KBM-7 (cell line): ENCODE measurements at places on chromosomes 3 and 15.

GRCh38 chr3:101142160-101142559 is 148.9 kb upstream of the ABI3BP start:
- DNase-seq, result no peak

DNA sequence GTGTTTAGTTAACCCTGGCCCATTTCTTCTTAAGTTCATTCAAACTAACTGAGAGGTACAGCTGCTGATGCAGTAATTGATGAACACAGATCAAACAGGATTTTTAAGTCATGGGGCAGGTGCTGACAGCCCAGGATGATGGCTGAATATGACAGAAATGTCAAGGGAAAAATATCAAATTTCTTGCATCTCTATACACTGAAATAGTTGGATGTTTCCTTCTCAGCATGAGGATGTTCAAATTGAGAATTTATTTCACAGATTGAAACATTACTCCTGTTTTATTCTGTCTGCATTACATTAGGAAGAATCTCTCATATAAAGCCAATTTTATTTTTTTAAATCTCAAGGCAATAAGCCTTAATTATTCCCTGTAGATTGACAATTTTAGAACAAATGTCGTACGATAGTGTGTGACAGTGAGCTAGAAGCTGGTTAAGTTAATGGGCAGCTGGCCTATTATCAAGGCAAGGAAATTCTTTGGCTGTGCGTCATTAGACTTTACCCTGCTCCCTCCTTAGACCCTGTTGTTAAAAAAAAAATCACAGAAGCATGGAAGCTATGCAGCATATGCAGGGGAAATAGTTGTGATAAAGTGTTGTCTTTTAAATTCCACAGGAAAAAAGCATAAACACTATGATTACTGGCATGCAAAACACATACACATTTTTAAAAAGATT is 183.8 kb upstream of the KCNMB2 start:
- no peak for DNase-seq

DNA sequence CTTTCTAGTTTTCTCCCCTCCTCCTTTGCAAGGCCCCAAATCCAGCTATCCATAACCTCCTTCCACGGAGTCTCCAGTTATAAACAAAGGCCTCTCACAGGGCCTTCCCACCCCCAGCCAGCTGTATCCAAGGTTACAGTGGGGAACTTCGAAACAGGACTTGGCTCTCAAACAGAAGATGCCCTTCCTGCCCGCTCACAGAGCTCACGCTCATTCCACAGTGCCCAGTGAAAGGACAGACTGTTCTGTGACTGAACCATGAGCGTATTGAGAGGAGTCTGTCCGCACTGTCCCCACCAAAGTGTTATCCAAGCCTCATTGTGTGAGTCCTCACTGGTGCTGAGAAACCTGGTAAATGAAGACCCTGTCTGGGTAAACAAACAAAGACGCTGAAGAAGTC is 35.4 kb downstream of the ARHGAP31 start:
- DNase-seq, result no peak

- no peak for DNase-seq
Observed at GRCh38 chr3:56684029-56684428, 964 bp upstream of the TASOR start.

DNA sequence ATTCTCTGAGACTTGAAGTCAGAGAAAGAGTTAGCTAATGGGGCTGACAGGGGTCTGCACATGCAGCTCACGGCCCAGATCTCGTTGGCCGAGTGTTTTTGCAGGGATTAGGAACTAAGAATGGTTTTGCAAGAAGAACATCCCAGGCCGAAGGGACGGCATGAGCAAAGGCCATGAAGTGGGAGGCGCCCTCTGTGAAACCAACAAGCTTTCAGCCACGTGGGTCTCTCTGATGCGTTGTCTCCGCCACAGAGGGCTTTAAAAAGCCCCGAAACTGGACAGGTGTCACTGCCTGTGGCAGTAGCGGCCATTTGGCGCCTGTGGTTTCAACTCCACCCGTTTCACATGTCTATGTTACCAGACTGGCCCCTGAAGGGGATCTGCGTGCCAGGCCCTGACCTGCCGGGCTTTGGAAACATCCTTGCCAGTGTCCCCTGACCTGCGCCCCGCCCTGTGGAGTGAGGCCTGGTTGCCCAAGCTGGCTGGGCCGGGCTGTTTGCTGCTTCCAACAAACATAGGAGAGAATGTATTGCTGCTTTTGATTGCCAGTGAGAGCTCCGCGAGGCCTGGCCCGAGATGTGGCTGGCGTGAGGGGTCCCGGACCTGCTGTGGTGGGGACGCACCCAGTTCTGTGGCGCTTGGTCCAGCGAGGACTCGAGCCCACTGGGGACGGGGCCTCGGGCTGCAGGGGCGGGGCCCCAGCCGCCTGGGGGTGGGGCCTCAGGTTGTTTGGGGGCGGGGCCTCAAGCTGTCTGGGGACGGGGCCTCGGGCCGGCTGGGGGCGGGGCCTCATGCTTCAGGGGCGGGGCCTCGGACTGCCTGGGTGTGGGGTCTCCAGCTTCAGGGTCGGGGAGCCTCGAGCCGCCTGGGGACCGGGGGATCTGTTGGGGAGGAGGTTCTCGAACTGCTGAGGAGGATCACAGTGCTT is 30.4 kb downstream of the GOLGA6L2 start:
- DNase-seq, result no peak

GRCh38 chr15:98684995-98685525 is 36.7 kb downstream of the IGF1R start:
- DNase-seq, result no peak

DNA sequence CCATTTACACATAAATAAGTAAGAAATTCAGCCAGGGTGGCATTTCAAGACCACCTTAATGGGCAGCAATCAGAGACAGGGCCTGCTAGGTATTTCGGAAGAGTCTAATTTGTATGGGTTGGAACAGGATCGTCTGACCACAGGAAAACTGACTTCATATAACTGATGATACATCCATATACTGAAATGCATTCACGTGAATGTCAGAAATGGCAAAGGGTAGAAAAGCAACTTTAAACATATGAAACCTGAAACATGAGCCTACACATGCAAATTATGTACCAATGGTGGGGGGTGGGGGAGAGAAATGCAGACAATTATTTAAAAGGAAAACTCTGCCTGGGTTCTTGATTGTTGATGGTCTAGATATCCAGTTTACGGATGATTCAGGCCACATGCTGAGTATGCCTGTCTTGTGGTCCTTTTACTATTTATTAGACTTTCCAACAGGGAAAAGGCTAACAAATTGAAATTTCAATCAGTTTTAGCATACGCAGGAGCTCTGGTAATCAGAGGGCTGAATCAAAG is 582.2 kb downstream of the FOXP1 start:
- no peak for DNase-seq

- DNase-seq, result no peak
Observed at GRCh38 chr15:57452090-57452754, 75.9 kb downstream of the CGNL1 start.

DNA sequence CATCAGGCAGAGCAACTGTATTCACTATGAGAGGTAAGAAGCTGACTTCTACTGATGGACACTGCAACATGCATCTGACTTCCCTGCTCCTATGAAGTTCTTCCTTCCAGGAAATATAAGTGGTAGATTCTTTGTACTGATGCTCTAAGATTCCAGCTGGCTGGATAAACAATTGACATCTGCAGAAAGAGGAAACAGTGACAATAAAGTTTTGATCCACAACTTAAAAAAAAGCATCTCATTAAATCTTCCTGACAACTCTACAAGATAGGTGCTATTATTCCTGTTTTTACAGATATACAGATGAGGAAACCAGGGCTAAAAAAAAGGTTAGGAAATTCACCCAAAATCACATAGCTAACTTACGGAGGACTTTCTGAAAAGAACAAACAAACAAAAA is 142.8 kb downstream of the VPS13C start:
- no peak for DNase-seq

DNA sequence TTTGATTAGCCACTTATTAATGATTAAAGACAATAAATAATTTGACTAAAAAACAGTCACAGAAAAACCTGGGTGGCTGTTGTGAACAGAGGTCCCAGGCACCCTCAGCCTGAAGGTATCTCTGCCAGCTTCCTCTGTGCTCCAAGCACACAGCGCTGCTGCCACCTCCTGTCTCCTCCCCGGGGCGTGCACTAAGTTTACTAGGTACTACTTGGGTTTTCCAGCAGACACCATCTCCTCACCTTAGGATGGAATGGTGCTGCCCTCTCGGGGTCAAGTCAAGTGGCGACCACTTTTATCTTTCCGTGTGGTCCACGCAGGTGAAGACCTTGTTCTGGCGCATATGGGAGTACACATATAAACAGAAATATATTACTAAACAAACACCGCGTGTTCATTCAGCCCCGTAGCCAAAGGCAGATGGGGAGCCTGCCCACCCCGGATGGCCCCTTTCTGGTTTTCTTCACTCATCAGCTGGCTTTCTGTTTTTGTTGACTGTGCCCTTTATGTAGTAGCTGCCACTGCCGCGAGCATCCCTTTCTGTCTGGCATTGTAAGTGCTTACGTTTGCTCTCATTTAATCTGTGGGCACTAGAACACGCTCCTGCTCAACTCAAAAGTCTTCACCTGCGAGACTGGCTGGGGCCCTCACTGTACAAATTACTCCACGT is 128.0 kb downstream of the LRIG1 start:
- DNase-seq, result no peak

GRCh38 chr3:116000311-116000710 is 377.0 kb downstream of the GAP43 start:
- DNase-seq, result no peak
